ENCODE measurements at places on chromosomes 3 and 15.

- no peak for DNase-seq
Observed at GRCh38 chr3:16907243-16907642, 22.5 kb downstream of the PLCL2 start.

DNA sequence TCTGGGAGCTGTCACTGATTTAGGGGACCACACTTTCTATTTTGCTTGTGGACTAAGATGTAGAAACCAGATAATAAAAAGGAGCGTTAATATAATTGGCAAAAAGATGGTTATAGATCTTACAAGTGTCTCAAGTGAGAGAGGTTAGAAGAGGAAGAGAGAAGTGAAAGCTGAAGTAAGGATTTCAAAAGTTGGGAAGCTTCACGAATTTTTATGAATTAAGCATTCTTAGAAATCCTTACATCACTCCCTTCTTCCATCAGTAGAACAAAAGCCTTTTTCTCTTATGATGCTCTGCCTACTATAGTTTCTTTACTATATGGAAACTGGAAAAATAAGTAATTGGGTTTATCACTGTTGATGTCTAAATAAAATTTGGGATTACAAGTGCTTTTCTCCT, 146.5 kb downstream of the FNDC3B start:
- DNase-seq = no peak

DNA sequence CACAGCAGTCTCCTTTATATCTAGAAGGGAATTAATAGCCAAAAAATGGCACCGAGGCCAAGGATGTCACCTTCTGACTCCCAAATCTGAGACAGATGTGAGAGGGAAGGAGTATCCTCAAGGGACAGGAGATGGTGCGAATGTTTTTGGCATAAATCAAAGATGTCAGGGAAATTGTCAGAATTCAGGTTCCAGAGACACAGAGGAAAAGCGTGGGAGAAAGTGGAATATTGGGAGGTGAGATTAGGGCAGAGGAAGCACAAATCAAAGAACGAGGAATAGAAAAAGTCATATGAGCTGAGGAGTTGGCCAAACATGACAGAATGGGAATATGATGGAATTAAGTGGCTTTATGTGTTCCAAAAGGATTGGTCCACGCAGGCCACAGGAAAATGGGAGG, 6.0 kb downstream of the CCR5AS start:
- DNase-seq = no peak

DNA sequence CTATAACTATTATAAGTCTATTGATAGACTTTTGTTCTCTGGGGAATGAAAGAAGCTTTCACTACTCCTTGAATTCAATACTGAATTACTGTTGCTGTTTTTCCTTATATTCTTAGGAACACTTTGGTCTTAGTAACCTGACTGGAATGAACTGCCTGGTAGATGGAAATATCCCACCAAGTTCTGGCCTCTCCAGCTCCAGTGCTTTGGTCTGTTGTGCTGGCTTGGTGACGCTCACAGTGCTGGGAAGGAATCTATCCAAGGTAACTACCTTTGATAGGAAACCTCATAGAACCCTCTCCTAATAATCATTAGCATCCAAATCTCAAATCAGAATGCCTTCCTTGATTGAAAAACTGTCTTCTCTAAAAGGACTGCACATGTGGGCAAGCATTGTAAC, 69.1 kb downstream of the GALK2 start:
- no peak for DNase-seq

DNA sequence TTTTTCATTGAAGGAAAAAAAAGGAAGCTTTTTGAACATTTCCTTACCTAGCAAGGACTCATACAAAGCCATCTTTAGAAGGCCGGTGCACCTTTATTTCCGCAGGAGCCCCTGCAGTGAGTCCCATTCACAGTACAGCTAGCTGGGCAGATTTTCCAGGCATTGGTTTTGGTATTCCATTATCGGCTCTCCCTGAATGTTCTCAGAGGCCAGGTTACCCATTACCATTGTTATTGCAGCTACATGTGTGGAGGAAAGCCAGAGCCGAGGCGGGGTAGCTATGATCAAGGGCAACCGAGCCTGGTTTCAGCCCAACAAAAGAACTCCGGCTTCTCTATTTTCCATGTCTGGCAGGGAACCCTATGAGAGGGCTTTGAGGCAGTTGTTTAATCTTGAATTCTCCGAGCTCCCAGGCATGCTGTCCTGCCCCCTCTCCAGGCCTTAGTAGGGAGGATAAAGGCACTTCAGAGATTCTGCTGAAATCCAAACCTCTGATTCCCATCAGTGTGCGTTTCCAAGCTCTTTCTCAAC, 100.3 kb downstream of the LRRK1 start:
- DNase-seq = no peak

- DNase-seq = no peak
Observed at GRCh38 chr3:45131201-45131600, 15.0 kb downstream of the CDCP1 start.

- peak; percentile 87 for DNase-seq
Observed at GRCh38 chr3:71503525-71504249, 79.8 kb downstream of the FOXP1 start.

- no peak for DNase-seq
Observed at GRCh38 chr3:20743553-20744321, 557.7 kb upstream of the SGO1 start.

DNA sequence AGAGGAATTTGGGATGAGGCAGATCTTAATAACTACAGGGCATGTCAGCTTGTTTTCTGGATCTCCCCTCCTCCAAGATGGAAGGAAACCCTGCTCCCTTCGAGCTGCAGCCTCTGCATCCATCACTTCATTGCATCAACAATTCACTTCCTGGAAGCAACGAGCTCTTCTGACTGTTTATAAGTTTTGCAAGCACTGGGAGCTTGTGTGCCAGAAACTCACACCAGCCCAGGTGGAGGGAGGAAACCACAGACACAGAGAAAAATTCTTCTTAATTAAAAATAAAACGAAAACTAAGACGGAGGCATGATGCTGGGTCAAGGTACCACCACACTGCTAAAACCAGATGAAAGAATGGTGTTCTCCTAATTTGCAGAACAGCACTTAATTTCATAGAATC, 10.6 kb downstream of the LRIG1 start:
- DNase-seq = no peak

GRCh38 chr15:88331291-88331690, 74.8 kb upstream of the NTRK3 start:
- DNase-seq = peak; percentile 57

- no peak for DNase-seq
Observed at GRCh38 chr3:4812591-4812990, 166.6 kb upstream of the BHLHE40 start.

GRCh38 chr3:108183971-108184370, 38.3 kb downstream of the IFT57 start:
- DNase-seq = no peak

DNA sequence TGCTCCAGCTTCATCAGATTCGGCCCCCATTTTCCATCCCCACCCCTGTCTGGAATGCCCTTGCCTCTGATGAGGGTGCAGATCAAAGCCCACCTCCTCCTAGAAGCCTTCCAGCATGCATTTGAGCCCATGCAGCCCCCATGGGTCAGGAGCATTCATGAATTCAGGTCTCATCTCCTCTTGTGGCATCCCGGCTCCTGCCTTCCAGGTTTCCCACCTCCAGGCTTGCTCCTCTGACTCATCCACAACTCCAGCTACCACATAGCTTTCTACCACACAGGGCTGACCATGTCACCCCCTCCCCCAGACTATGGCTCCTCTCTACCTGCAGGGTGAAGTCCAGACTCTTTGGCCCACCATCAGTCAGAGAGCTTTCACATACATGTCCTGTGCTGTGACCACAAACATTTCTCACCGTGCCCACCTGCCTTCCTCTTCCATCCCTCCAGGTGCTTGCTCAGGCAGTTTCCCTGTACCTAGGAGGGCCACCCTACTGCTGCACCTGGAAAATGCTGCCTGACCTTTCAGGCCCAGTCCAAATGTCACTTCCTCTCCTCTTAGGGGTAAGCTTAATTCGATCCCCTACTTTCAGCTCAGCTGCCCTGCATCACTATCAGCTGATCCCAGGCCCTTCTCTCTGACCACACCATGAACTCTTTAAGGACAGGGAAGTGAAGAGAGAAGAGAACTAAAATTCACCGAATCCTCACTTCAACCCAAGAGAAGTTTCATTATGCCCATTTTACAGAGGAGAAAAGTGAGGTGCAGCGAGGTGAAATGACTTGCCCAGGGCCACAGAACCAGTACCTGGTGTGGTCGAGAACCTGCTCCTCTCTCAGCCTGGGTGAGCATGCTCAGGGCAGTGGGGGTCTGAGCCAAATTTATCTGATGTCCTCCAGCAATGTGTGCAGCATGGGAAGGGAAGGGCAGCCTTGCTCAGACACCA, 13.7 kb upstream of the FGD5 start:
- peak; percentile 77 for DNase-seq

DNA sequence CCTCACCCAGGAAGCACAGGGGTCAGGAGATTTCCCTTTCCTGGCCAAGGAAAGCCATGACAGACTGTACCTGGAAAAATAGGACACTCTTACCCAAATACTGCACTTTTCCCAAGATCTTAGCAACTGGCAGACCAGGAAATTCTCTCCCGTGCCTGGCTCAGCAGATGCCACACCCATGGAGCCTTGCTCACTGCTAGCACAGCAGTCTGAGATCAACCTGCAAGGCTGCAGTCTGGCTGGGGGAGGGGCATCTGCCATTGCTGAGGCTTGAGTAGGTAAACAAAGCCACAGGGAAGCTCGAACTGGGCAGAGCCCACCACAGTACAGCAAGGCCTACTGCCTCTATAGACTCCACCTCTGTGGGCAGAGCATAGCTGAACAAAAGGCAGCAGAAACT, 567.3 kb upstream of the LMCD1 start:
- no peak for DNase-seq

GRCh38 chr3:149114458-149114857, 15.0 kb upstream of the HPS3 start:
- DNase-seq = no peak

GRCh38 chr3:171807806-171808205, 2.5 kb downstream of the PLD1 start:
- DNase-seq = no peak

DNA sequence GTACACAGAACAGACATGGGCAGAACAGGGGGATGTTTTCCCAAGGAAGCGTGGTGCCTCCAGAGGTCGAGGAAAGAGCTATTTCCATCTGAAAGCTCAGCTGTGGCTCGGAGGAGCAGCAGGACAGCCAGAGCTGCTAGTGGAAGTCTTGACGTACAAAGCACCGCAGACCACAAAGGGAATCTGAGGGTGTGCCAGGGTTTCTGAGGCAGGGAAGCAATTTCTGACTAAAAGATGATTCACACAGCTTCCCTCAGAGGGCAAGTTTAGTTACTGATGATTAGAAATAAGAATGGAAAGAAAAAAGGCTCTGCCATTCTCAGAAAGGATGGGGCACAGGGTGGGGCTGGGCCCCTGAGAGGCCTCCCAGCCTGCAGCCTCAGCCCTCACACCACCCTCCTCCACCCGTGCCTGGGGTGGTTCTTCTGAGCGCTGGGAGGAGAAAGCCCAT, 45.8 kb upstream of the SEC13 start:
- peak; percentile 87 for DNase-seq

DNA sequence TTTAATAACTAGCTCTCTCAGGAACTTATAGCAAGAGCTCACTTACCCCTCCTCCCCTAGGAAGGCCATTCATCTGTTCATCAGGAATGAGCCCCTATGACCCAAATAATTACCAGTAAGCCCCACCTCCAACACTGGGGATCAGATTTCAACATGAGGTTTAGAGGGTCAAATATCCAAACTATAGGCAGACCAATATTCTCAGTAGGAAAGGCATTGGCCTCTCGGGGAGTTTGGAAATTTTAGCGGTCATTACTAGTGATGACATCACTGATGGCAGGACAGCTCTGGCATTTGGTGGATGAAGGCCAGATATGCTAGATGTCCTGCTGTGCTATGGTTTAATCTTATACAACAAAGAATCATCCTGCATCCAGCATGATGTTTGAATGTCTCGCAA, 15.2 kb upstream of the CD47 start:
- no peak for DNase-seq

- DNase-seq = no peak
Observed at GRCh38 chr15:50059883-50060282, 59.1 kb downstream of the ATP8B4 start.

- no peak for DNase-seq
Observed at GRCh38 chr3:50493086-50493485, 10.3 kb downstream of the CACNA2D2 start.

GRCh38 chr15:51536965-51537574, 85.5 kb downstream of the DMXL2 start:
- DNase-seq = peak; percentile 18

DNA sequence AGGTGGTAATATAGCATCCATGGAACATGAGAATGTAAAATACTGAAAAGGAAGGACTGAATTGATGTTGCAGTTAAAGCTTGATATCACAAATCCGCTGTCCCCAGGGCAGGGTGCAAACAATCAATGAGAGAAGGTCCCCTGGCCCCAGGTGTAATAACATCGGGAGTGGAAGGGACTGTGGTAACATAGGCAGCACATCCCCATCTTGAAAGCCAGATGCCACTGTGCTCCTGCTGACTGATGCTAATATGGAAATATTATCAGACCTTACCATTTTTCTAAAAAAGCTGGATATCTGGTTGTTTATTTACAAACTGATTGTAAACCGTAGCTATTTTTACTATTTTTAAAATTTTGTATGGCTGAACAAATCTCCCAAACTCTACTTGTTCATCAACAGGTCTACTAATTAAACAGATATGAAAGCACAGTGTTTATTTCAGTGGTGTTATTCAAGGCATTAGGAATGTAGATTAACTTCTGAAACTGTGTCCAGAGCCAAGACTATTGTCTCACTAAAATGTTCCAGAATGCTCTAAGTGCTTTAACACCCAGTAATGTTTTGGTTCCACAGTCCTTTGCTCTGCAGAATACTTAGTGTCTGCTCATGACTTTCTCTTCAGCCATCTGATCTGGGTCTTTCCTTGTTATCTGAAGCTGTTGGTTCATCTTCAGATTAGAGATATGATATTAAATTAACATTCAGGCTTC, 386.0 kb upstream of the RARB start:
- DNase-seq = no peak

- no peak for DNase-seq
Observed at GRCh38 chr3:13417166-13417947, 2.8 kb downstream of the NUP210 start.

DNA sequence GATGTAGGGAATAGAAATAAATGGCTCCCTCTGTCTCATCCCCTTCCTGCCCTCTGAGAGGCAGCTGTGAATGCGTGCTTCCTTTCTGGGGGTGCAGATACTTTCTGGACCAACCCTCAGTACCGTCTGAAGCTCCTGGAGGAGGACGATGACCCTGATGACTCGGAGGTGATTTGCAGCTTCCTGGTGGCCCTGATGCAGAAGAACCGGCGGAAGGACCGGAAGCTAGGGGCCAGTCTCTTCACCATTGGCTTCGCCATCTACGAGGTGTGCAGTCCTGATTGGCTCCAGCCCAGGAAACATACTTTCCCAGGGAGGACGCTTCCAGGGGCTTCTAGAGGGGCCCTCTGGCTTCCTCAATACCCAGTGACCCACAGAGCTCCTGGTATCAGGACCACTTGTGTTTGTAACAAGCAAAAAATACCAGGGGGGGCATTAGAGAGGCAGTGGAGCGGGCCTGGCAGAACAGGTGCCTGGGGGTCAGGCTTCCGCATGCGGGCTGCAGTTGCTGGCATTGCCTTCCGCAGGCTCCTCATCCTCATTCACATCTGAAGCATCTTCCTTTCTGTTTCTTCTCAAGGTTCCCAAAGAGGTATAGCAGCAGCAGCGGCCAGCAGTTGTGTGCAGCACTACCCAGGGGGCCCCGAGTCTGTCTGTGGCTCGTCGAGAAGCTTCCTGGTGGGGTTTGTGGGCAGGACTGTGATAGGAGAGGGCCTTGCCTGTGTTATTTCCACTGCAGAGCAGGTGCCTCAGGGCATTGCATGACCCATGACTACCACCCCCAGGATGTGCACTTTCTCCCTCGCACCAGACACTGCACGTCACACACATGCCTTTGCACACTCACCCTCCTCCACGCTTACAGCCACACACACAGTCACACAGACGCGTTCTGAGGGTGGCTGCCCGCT, 42.5 kb downstream of the CAPN3 start:
- DNase-seq = no peak
